IPS DF 6.9 (cell line): ENCODE measurements at places on chromosomes 1 and 21.

GRCh38 chr21:34968414-34969333, 80.4 kb downstream of the RUNX1 start:
- DNase-seq, result no peak

DNA sequence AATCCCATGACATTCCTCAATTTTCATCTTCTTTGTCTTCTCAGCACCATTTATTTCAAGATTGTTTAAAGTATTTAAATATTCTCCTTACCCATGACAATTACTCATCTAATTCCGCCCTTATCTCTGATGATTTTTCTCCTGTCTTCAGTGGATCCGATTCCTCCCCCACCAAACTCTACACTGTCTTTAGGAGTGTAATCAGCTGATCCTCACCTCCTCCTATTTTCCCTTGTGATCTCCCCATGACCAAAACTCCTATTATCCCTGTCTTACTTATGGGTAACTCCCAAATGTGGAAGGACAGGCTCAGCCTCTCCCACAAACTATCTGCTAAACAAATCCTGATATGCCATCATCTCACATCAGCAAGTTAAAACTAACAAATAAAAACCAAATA, 335.3 kb upstream of the RUNX1 start:
- no peak for DNase-seq

DNA sequence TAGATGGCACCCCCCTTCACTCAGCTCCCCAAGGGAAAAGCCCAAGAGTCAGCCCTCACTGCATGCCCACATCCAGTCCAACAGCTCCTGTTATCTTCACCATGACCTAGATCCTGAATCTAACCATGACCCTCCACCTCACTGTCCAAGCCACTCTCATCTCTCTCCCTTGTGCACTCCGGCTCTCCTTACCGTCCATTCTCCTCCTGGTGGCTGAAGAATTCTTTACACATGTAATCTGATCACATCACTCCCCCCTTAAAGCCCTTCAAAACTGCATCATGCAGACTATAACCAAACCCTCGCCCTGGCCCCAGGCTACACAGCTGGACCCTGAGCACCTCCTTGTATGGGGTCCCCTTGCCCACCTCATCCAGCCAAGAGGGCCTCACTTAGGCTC, 14.0 kb upstream of the PAQR7 start:
- no peak for DNase-seq

DNA sequence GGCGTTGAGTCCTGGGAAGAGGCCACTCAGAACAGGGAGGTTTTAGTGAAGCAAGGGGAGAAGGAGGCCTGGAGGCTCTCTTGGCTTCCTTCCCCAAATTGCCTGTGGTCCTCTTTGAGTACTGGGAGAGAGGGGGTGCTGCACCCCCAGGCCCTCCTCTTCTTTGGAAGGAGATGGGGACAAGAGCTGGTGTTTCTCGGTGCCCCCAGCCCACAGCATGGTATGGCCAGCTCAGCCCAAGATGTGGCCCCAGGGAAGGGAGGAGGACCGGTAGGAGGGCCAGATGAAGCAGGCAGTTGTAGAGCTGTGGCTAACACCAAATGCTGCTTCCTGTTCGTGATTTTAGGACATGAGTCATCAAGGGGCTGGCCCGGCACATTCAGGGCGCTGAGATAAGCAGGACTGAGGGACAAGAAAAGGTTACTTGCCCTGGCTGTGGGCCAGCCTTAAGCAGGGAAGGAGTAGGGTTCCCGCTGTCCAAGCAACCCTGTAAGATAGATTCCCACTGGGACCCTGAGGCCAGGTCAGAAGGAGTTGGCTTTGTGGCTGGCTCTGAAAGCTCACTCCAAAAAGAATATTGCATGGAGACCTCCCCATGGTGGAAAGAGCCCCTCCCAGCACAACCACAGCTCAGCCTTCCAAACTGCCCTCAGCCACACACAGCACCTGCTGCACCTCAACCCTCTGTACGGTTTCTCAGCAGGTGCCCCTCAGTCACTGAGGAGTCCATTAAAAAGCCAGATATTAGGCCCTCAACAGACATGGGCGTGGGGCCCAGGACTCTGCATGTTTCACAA, 4.9 kb upstream of the TNFRSF1B start:
- no peak for DNase-seq

DNA sequence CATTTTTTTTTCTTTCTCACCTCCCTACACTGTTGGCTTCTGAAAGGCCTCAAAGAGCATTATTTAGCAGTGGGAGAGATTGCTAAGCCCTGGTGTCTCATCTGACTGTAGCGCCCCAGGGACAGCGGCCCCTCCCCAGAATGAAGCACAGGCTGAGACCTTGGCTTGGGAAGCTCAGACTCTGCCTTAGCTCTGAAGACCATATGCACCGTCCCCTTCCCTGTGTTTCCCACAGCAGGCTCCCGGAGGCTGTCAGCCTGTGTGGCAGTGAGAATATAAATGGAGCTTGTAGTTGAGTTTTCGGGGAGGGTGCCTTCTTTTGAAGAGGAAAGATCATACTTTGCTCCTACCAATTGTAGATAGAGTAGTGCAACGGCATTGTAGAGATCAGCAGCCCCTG, 25.3 kb downstream of the SMYD2 start:
- DNase-seq, result no peak

- no peak for DNase-seq
Measured at GRCh38 chr1:150674881-150675280, 22.1 kb downstream of the GOLPH3L start.

GRCh38 chr1:230863449-230863848, 4.9 kb downstream of the C1orf198 start:
- no peak for DNase-seq

DNA sequence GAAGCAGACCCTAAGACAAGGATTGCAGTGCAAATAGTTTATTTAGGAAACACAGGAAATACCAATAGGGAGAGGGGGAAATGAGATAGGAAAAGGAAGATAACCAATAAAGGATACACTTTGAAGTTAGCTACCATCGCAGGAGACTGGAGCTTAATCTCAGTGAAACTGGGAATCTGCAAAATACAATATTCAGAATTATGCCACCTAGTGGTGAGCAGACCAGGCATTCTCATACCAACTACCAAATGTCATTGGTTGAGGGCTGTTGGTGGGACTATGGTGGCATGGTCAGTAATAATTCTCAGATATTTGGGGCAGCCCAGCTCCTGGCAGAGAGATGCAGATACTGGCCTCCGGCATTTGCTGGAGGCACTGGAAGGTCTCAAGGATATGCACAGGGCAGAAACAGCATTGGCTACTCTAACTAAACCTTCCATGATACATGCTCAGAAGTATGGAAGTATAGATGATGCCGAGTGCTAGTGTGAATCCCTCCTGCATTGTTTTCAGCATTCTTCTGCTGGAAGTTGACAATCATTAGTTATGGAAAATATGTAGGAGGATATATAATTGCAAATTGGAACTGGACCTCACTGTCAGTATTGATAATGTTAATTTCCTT, 11.8 kb upstream of the ZFP69B start:
- no peak for DNase-seq

DNA sequence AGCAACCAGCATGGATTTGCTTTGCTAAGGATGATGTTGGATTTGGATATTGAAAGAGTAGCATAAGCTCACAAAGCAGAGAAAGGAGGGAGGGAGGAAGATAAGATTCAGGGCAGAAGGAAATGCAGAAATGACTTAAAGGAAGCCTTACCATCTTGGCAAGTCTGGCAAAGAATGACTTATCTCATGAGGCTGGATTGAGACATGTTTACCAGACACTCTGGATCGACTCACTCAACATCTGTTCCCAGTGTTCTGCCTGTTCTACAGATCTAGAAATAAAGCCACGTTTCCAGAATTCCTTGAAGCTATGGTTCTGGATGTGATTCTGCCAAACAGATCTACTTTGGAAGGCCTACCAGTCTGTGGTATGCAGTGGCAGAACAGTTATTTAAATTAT, 38.8 kb upstream of the CTBS start:
- no peak for DNase-seq

DNA sequence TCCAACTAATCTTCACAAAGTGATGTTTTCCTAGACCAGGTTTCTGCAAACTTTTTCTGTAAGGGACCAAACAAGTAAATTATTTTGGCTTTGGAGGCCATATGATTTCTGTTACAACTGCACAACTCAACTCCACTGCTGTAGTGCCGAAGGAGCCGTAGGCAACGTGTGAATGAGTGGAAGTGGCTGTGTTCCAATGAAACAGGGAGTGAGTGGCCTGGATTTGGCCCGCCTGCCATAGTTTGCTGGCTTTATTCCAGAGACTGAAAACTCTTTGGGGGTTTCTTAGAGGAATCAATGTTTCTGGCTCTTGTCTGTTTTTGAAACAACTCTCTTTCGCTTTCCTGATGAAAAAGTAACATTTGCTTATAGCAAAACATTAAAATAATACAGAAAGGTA, 12.6 kb upstream of the ACTL8 start:
- DNase-seq, result no peak

DNA sequence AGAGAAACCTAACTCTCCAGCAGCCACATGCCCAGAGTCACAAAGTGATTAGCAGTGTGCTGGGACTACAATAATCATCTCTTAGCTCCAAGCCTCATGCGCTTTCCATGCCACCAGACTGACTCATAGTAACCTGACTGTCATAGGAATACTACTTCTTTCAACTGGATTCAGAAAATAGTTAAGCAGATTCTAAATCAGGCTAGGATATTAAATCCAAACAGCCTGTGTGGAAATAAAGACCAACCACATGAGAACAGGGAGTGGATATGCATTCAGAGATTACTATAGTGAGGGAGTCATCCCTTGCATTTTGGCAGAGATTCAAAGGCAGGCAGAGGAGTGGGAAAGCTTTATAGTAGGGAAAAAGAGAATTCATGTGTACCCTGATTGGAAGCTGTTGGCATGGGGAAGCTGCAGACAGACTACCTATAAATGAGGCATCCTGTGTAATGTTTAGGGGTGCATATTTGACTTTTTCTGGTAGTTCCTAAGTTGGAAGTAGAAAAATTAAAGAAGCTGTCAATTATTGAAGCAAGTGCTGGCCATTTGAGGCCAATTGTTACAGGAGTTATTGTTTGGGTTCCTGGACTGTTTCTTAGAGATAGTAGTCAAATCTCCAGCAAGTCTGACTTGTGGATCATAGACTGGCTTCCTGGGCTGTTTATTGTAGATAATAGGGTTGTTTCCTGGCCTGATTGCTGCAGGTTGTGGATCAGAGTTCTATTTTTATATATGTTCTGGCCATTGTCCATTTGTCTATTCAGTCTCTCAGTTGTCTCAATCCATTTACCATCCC, 31.7 kb upstream of the DNAH14 start:
- no peak for DNase-seq

- no peak for DNase-seq
Measured at GRCh38 chr1:2974701-2975301, 46.5 kb upstream of the ACTRT2 start.

DNA sequence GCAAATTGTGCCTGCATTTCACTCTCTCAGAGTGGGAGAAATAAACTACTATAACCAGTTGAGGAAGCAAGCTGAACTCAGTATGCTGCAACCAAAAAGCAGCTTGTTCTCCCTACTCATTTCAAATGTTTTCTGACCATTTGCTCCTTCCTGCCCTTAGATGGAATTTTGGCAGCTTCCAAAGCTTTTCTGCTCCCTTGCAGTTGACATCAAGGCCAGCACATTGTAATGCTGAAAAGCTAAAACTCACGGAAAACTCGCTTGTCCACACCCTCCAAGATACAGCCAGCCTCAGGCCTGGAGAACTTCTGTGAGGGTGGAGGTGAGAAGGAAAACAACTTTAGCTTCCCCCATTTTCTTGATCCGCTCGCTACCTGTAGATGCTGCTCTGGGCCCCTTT, 5.0 kb upstream of the CHML start:
- no peak for DNase-seq

GRCh38 chr1:66439031-66439740, 94.8 kb upstream of the SGIP1 start:
- DNase-seq, result no peak

DNA sequence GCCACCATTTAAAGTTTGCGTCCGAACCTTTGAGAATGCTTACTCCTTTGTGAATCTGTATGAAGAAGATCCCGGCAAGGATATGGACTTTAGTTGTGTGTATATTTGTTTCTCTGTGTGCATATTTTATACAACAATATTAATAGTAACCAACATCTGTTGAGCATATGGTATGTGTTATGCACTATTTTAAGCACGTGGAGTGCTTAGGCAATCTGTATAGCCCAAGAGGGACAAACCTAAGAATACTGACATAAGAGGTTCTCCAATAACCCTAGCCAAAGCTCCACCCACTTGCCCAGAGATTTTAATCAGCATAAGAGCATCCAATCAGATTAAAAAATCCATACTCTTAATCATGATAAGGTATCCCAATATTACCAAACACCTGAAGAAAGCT, 92.7 kb downstream of the MAB21L3 start:
- no peak for DNase-seq

GRCh38 chr21:34559089-34559631, 47.1 kb upstream of the KCNE1 start:
- DNase-seq, result no peak

DNA sequence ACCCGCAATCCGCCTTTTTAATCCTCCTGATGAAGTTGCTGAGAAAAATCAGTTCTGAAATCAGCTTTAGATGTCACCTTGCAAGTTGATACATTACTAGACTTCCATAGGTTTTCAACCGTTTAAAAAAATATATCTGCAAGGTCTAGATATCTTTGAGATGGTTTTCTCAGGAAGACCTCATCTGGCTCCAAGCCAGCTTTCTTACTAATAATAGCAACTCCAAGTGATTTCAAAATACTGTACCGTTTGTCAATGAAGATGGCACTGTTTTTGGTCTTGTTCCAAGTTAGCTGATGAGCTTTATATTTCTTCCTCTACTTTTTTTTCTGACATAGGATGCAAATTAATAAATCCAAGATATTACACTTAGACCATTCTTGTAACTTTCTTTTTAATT, 40.3 kb downstream of the LRRC8C start:
- DNase-seq, result no peak

DNA sequence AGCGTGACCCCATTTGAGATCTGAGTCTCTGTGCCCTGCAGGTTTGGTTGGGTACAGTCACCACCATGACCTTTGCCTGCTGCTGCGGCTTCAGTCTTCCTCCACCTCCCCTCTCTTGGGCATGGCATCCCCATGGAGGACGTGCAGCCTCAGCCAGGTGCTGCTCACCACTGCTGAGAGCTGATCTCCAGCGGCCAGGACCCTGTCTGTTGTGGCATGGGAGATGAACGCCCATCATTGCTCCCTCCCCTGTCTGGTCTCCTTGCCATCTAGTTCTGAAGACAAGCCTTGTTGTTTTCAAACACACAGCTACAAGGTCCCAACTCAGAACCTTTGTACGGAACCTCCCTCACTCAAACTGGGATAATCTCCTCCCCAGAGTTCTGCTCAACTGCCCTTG, 19.2 kb upstream of the PKP1 start:
- no peak for DNase-seq
